ENCODE measurements at places on chromosomes 3 and 15. TPM values are rescaled to one million over a fixed set of nuclear protein-coding genes. Genes with fewer than 3 reads are reported as not detected.

SMCO1 gene
- total RNA-seq: not detected

SCN5A gene
- total RNA-seq: not detected

GRK7 gene
- 0.07 TPM for total RNA-seq

DISP2 gene
- under 0.01 TPM for total RNA-seq

CLDN11 gene
- total RNA-seq: 3.0 TPM

WNT7A gene
- total RNA-seq: 12.5 TPM

FOXL2 gene
- 0.28 TPM for total RNA-seq

RHCG gene
- 274 TPM for total RNA-seq

ARHGEF3 gene
- 7.5 TPM for total RNA-seq

FBXO45 gene
- total RNA-seq: 7.2 TPM

MINAR1 gene
- 0.14 TPM for total RNA-seq

UROC1 gene
- not detected for total RNA-seq

AADACL2 gene
- total RNA-seq: not detected

PLCH1 gene
- 0.49 TPM for total RNA-seq

TTC21A gene
- total RNA-seq: 0.71 TPM

IL12A gene
- total RNA-seq: 0.21 TPM

CYP1A1 gene
- total RNA-seq: 10.3 TPM

IMPG2 gene
- 0.05 TPM for total RNA-seq

ZNF660 gene
- 0.05 TPM for total RNA-seq

GFM1 gene
- 29.6 TPM for total RNA-seq

TM4SF4 gene
- not detected for total RNA-seq

NPAP1 gene
- not detected for total RNA-seq

NR1I2 gene
- total RNA-seq: not detected

FAM174B gene
- 3.2 TPM for total RNA-seq

PIGBOS1 gene
- 9.5 TPM for total RNA-seq

IL17RE gene
- 19.3 TPM for total RNA-seq

RYR3 gene
- not detected for total RNA-seq

CACNA1D gene
- total RNA-seq: not detected

TMEM87A gene
- 58.2 TPM for total RNA-seq

CHSY1 gene
- total RNA-seq: 22.3 TPM

C2CD4A gene
- 2.1 TPM for total RNA-seq

P2RY1 gene
- 6.6 TPM for total RNA-seq

ZIC4 gene
- total RNA-seq: not detected

SCN11A gene
- total RNA-seq: not detected

PLXNA1 gene
- total RNA-seq: 84.7 TPM

NCKIPSD gene
- 25.2 TPM for total RNA-seq

PCYT1A gene
- 70.0 TPM for total RNA-seq

HRH1 gene
- total RNA-seq: 3.2 TPM

ERC2 gene
- 0.56 TPM for total RNA-seq

PIGZ gene
- total RNA-seq: 9.7 TPM

SH3GL3 gene
- 1.7 TPM for total RNA-seq

GRAMD1C gene
- 1.4 TPM for total RNA-seq
